NCI-H1417 treated with DMSO at 0.1 percent for 48 hours (cell line): ENCODE measurements at places on chromosomes 13 and 19.

DNA sequence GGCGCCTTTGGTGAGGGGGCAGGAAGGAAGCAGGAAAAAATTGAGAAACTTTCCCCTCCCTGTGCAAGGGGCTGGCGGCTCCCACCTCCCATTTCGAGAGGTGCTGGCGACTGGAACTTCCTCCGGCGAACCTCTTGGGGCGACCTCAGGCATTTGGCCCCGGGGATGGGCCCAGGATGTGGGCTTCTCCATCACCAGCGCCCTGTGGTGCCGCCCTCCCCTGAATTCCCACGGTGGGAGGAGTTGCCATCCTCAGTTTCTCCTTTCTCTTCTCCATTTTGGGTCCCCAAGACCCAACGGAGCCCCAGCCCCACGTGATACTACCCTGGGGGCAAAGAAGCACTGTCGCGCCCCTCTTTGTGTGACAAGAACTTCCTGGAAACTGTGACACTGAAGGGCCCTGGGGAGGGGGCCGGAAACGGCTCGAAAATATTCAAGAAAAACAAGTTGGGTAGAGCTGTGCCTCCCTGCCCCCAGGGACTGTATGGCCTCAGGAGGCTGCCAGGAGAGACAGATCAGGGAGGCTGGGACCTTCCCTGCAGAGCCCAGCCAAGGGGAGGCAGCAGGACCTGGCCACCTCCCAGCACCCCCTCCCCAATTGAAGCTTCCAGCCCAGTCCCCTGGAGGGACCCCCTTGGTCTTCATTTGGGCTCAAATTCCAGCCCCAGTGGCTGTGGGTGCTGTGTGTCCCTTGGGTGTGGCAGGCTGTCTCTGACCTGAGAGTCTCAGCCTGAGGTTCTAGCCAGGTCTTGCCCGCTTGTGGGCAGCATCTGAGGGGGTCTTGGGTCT is 16.2 kb upstream of the AP1M2 start:
- DNase-seq: no peak

DNA sequence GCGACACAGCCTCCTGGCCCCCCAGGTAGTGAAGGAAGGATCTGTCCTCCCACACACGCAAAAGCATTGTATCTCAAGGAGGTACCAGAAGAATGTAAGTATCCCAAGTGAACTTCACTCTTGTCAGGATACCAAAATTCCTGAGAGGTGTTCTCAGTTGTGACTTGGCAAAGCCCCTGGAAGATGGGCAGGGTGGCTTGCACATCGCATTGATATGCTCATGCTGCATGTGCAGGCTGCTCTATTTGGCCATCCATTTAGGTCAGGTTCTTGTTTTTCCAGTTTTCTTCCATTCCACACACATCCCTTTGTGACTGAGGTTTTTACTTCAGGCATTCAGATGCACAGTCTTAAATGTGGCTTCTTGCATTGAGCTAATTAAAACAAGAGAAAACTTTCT is 382.8 kb downstream of the FOXO1 start:
- DNase-seq: no peak

DNA sequence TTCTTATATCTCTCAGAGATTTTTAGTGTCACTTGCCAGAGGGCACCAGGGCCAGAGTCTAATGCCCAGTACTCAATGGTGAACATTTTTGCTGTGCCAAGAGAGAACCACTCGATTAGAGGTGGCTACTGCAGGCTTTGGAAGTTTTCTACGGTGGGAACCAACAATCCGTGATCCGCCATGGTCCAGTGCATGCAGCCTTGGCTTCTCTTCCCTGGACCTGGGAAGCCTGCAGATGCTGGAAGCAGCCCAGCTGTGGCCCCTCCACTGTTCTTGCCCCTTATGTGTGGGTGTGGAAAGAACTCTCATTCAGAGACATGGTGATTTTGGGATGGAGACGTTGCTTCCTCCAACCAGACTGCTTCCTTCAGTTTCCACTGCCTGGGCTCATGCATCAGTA is 224.2 kb downstream of the TSHZ3 start:
- DNase-seq: no peak

GRCh38 chr13:111233080-111233479 is 87.4 kb upstream of the TEX29 start:
- DNase-seq: no peak

DNA sequence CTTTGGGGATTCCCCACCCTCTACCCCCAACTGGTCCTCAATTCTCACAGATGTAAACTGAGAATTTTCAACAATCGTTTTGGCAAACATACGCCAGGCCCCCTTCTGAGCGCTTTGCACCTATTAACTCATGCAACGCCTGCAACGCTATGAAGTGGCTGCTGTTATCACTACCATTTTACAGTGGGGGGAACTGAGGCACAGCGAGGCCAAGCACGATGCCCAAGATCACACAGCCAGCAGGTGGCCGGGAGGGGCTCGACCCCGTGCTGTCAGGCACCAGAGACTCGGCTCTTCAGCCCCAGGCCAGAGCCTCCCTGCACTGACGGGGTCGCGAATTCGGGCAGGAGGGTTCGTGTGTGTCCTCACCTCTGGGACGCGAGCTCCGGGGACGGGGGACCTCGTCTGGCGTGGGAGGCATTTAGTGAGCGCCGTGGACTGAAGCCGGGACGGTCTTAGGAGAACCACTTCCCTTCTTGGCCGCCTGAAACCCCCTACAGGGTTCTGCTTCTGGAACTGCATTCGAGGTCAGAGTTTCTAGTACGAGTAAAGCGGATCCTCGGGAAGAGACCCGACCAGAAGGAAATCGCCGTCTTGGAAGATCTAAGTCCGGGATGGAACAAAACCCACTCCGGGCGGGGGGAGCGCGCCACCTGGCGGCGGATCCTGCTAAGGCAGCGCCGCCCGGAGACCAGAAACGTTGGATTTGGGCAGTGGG is 21.0 kb downstream of the ZNF114 start:
- no peak for DNase-seq

- DNase-seq: no peak
Observed at GRCh38 chr19:49972841-49973240, 11.9 kb upstream of the SIGLEC11 start.

DNA sequence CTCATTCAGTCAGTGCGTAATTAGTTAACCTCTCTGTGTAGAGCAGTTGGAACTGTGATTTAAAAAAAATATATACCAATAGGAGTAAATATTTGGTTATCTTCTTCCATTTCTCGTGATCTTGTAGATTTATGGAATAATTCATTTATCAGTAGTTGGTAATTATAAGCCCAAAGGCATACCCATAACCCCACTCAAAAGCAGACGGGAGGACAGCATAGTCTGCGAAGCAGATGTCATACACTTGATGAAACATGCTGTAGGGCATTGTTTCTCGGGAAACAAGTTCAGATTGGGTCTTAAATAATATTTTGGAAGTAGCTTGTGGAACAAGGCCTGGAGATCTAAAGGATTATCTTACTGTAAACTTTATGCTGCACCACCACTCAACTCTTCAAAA is 119.7 kb downstream of the FRY start:
- DNase-seq: no peak

- DNase-seq: no peak
Observed at GRCh38 chr13:60139272-60139671, 24.5 kb downstream of the DIAPH3 start.

DNA sequence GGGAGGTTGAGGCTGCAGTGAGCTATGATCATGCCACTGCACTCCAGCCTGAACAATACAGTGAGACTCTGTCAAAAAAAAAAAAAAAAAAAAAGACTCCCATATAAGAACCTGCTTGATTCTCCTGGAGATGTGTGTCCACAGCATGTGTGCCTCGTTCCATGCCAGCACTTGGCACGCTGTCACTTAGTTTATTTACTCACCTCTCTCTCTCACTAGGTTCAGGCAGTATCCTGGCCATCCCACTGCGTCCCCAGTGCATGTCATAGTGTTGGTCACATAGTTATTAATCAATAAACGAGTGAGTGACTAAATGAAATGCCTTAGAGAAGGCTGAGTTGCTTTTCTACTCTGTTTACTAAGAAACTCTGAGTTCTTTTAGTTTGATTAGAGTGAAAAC is 79.1 kb upstream of the GPR12 start:
- no peak for DNase-seq

- DNase-seq: no peak
Observed at GRCh38 chr19:50290011-50290410, 39.2 kb downstream of the KCNC3 start.

- no peak for DNase-seq
Observed at GRCh38 chr13:98772794-98773452, 20.5 kb upstream of the SLC15A1 start.
